ENCODE measurements at places on chromosomes 11 and 22. TPM values are rescaled to one million over a fixed set of nuclear protein-coding genes. Genes with fewer than 3 reads are reported as not detected.

The LDLRAD3 gene
- polyA plus RNA-seq: 26.6 TPM

The NDUFV1 gene
- polyA plus RNA-seq: 155 TPM

DNA sequence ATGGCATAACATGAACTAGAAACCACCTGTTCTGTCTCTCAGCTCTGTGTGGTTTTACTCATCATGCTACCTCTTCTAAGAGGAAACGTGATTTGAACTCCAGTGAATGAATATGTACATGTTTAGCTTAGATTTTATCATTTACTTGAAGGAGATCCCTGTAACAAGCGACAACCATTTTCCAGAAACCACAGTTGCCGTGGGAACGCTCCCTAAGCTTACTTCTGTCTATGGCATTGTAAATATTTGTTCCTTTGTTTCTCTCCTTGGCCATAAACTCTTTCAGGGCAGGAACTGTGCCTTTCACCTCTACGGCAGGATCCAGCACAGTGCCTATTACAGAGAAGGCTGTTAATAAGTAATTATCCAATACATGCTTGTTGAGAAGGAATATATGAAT, 17.1 kb upstream of the TPH1 start:
- DNase-seq: no peak

The CHADL gene
- polyA plus RNA-seq: 4.9 TPM

- DNase-seq: no peak
Observed at GRCh38 chr11:86688398-86689179, 16.2 kb upstream of the ME3 start.

The FXYD6 gene
- polyA plus RNA-seq: 227 TPM

GRCh38 chr11:121933694-121934093, 182.3 kb downstream of the BLID start:
- no peak for DNase-seq

DNA sequence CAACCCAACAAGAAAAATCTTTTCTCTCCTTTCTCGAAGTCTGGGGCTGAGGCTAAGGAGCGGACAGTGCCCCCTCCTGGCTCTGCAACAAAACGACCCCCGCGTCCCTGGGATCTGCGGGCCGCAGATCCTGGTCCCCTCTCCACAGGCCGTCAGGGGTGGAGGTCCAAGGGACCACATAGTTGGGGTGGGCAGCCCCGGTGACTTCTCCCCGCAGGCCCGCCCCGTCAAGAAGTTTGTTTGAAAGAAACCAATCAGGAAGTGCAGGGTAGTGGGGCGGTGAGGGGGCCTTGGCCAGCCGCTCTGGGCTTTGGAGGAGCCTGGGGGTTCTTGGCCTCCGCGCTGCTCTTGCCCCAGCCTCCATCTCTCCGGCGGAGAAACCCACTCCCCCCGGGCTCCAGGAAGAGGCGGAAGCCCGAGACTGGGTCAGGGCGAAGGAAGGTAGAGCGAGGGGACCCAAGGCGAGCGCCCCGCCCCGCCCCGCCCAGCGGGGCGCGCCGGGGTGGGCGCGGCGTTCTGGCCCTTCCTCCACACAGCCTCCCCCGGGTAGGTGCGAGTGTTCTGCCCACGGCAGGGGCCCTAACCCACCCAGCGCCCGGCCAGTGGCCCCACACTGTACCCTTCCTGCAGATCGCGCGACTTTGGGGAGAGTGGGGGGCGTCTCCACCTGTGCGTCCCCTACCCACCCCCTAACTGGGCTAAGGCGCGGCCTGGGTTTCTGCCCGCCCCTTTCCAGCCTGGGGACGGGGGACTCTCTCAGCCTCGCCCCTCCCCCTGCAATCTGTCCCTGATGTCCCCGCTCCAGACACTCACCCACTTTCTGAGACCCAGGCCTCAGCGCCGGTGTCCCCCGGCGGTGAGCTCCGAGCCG, 1.3 kb downstream of the TP53I11 start:
- DNase-seq: no peak
